T-cell (primary cell): ENCODE measurements at places on chromosomes 16 and 17. TPM values are rescaled to one million over a fixed set of nuclear protein-coding genes. Genes with fewer than 3 reads are reported as not detected.

GRCh38 chr17:27600471-27600870 lies 30.5 kb upstream of the LGALS9 start:
- no peak for DNase-seq

Gene KRT24
- total RNA-seq = not detected

Gene PYDC1
- total RNA-seq = not detected

GRCh38 chr17:18076936-18077335 lies 10.8 kb upstream of the DRG2 start:
- DNase-seq = no peak

Gene CTRL
- total RNA-seq = 13.2 TPM

DNA sequence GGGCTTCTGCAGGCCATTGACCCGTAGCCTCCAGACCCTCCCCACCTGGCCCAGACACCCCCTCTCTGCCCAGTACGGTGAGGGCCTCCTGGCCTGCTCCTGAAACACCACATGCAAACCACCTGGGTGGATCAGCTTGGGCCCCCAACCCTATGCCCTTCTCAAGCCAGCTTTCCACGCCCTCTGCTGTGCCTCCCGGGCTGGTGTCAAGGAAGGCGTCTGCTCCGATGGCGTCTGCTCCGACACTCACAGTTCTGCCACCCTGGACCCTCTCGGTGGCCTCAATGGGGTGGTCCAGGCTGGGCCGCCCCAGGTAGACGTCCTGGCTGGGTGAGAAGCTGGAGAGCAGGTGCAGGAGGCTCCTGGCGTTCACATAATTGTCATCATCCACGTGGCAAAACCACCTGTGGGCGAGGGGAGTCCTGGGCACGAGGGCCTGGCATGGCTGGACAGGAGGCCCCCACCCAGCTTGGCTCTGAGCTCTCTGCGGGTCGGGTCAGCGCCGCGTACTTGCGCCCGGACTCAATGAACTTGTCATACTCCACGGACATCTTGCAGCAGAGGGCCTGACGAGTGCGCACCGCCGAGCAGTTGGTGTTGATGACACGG lies 1.4 kb downstream of the RFNG start:
- DNase-seq = no peak

DNA sequence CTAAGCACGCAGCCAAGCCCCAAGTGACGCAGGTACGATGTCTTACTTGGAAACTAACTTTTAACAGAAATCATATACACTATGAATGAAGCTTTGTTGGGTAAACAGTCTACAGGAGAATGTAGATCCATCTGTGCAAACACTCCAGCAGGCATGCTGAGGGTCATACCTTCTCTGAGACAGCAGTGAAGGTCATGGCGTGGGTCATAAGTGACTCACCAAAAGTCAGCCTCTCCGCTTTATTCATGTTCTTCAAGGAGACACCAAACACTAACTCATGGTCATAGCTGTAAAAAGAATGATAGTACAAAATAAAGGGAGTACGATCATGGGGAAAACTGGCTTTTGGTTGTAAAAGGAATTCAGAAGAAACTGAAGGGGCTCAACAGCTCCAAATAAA lies 20.6 kb downstream of the BLMH start:
- no peak for DNase-seq

DNA sequence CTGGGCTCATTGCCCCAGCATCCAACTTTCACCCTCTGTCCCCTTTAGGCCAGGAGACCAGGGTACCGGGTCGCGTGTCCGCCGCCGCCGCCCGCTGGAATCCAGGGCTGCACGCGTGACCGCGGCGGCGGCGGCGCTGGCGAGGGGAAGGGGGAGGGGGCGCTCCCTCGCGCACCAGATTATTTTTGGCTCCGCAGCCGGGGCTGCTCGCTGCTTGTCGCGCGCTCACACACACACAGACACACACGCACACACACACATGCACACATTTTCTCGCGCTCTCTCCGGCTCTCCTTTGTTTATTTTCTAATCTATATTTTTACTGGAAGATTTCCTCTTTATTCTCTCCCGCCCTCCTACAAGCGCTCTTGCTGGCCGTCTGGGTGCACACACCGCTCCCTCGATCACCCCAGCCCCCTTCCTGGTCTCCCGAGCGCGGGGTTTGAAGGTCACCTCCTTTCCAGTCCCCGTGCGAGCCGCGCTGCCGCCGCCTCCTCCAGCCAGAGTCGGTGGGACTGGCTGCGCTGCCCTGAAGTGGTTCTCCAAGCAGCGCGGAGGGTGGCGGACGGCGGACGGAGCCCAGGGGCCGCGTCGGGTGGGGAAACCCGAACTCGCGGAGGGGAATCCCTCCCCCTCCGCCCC lies 921.4 kb upstream of the EEF2KMT start:
- DNase-seq = no peak

GRCh38 chr17:19390951-19391350 lies 4.0 kb upstream of the MFAP4 start:
- no peak for DNase-seq
